ENCODE measurements at places on chromosomes 12 and 14.

- no peak for DNase-seq
Observed at GRCh38 chr12:120121766-120122293, 5.3 kb upstream of the RAB35 start.

- no peak for DNase-seq
Observed at GRCh38 chr12:20599757-20600156, 95.4 kb upstream of the SLCO1C1 start.

- no peak for DNase-seq
Observed at GRCh38 chr12:57881475-57881874, 34.9 kb upstream of the CTDSP2 start.

DNA sequence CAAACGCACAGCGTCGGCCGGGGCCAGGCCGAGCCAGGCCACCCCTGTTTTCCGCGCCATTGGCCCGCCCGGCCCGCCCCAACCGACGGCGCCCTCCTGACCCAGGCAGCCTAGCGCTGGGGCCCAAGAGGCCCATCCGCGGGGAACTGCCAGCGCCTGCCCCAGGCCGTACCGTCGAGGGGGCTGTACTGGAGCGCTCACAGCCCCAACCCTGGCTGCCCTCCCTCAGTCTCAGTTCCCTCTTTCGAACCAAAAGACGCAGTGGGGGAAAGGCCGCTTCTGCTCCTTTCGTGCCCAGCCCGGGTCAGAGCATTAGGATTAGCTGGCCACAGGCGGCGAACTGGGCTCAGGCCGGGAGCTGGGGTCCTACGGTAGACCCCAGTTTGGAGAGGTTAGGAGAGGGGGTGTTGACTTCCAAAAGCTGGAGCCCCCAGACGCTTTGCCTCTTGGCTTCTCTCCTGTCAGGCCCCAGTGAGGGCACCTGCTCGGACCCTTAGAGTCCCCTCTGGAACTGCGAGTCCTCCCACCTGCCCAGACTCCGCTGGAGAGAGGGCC, 1.9 kb downstream of the NKX2-1 start:
- DNase-seq, result no peak

DNA sequence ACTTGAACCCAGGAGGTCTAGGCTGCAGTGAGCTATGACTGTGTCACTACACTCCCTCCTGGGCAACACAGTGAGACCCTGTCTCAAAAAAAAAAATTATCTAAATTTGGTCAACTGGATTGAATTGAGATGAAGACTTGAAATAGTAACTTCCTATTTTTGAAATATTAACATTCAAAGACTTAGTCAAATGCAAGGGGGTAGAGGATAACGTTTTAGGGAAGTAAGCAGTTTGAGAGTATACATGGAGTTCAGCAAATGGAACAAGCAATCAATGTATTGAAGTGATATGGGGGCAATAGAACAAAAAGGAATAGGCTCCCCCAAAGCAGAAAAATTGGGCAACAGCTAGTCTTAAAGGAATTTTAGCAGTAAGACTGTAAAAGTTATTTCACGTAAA, 4.6 kb upstream of the MFAP5 start:
- DNase-seq, result no peak

All from cortex of kidney (tissue), 1 donor.